ENCODE measurements at places on chromosomes 12 and 14.

- no peak for DNase-seq
These were observed 162.7 kb downstream of the ETV6 start for GRCh38 chr12:11812241-11812585.

GRCh38 chr12:103557628-103558010 is 29.5 kb upstream of the STAB2 start:
- no peak for DNase-seq

- DNase-seq: no peak
These were observed 73.4 kb downstream of the SPTB start for GRCh38 chr14:64806202-64806861.

DNA sequence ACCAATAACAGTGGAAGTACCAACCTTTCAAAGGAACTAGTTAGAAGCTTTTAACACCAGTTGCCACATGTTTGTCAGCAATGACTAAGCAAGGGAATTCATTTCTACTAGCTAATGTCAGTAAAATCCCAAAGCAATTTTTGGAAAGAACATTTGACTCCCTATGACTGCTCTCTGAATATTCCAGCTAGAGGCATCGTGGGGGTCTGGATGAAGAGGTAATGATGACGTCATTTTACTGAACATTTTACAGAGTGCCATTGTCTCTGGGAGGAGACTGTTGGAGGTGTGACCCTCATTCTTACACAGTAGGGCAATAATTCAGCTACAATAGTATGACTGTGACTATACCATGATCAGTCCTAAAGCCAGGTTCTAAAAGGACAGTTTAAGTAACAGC is 204.8 kb downstream of the ITPR2 start:
- DNase-seq: no peak

DNA sequence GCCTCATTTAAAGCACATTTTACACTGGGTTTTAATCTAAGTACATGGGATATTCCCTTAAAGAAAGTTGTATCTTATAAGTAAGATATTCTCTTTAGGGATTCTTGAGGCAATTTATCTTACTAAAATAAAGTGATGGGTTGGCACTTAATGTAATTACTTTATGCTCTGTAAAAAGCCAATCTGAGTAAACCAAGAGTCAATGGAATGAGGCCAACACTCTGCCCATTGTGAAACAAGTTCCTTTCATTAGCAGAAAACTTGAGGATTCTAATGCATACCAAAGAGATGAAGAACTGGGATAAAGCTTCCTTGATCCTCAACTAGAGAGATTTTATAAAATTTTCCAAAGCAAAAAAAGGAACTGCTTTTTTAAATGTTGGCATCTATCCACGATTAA is 121.2 kb downstream of the METTL25 start:
- no peak for DNase-seq

GRCh38 chr12:89706986-89707702 is 1.5 kb downstream of the ATP2B1 start:
- DNase-seq: no peak

- DNase-seq: no peak
These were observed 155.1 kb upstream of the HMGA2 start for GRCh38 chr12:65668981-65669695.

- no peak for DNase-seq
These were observed 262.0 kb downstream of the MED13L start for GRCh38 chr12:116015525-116015924.

- no peak for DNase-seq
These were observed 33.7 kb downstream of the CKB start for GRCh38 chr14:103488960-103489359.

DNA sequence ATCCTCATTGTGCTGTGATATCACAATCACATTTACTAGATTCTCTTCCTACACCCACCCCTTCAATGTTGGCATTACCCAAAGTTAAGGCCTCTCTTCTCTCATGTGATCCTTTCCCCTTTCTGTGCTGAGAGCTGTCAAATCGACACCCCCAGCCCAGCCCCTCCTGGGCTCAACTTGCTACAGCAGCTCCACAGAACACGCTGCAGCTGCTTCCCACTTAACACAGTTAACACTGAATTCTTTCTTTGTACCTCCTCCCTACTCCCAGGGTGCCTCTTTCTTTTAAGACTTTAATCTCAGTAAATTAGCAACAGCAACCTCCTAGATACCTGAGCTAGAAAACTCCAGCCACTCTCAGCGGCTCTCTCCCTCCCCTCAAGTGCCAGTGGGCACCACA is 17.8 kb downstream of the SPTB start:
- DNase-seq: no peak

DNA sequence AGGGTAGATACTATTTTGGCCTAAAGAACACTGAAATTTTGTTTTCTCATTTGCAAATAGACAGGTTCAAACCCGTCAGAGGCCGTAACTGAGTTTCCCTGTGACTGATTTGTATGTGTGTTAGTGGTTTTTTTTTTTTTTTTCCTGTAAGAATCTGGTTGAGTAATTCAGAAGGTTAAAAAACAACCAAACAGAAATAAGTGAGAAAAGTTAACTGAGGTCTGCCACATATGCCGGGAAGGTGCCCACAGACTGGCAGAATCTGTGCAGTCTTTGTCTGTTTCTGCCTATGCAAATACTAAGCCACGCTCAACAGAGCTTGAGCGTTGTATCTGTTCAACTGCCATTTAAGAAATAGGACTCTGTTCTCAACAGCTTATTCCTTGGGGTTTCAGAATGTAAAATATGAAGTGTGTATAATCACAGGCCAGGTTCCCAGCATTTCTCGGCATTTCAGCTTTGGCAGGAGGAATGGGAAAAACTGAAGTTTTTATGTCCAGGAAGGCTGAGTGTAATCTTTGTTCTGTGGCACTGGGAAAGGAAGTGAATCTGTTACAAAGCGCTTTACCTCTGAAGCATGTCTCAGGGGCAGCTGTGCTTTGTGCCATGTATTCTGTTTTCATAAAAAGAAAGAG is 181.9 kb downstream of the PRKCH start:
- DNase-seq: peak; percentile 94

DNA sequence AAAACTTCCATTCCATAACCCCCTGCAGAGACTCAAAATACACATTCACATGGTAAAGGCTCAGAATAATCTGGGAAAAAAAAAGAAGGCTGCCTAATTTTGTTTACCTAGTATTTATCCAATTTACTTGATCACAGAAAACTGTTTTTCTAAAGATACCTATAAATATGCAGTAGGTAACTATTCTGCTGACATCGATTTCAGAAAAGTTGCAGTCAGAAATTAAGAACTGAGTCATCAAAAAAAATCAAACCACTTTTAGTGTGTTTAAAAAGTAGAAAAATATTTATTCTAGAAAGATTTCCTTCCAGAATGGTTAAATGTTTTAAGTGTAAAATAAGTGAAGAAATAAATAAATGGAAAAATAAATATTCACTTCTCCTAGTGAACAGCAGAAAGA is 254.5 kb upstream of the CAND1 start:
- DNase-seq: no peak

Data from GM12878 (cell line).